Stimulated activated CD8-positive, alpha-beta memory T cell treated with anti-CD3 and anti-CD28 coated beads, Interleukin-4, amount 100 ng/mL, for 4 hours (primary cell): ENCODE measurements at places on chromosomes 2 and 18.

GRCh38 chr2:5877360-5877759, 185.2 kb downstream of the SOX11 start:
- DNase-seq: no peak

DNA sequence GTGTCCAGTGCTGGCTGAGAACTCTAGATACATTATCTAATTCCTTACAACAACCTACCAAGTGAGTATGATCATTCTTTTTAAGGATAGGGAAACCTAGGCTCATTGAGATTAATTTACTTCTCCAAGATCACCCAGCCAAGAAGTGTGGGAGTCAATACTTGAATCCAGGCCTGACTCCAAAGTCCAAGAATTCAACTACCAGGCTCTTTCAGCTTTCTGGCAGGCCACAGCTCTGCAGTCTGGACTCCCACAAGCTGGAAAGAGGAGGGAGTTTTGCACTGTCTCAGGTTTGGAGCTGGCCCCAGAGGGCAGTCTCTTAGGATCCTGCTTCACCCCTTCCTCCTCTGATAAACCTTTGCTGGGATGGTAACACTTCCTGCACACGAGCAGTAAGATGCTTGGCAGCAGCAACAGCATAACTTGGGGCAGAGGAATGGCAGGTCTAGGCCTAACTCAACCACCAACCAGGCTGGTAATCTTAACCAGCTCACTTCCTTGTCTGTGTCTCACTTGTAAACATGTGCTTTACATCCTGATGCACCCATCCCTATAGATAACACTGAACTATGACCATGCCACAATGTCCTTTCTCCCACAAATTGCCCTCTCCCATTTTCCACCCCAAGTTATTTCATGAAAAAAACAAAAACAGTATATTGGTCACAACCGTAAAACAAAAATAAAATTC, 111.1 kb upstream of the ACAA2 start:
- DNase-seq: no peak

DNA sequence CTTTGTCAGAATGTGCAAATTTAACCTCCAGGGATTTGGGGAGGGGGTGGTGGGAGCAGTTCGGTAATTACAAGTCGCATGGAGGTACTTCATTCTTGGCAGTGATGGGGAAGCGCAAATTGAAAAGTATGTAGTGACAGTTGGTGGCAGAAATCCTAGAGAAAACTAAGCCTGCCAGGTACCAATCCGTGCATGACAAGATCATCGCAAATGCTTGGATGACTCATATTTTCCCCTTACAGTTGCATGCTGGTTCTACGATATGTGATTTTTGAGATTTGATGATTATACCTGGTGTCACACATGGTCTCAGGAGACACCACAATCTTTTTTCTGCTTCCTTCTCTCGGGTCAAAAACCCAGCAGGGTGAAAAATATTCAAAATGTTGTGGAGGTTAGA, 479.7 kb upstream of the ID2 start:
- DNase-seq: no peak

- DNase-seq: no peak
Measured at GRCh38 chr2:116696223-116696622, 1118.3 kb upstream of the DDX18 start.

- no peak for DNase-seq
Measured at GRCh38 chr2:190922376-190922775, 41.8 kb downstream of the GLS start.
